Naive thymus-derived CD8-positive, alpha-beta T cell (primary cell): ENCODE measurements at places on chromosomes 6 and 20. TPM values are rescaled to one million over a fixed set of nuclear protein-coding genes. Genes with fewer than 3 reads are reported as not detected.

DNA sequence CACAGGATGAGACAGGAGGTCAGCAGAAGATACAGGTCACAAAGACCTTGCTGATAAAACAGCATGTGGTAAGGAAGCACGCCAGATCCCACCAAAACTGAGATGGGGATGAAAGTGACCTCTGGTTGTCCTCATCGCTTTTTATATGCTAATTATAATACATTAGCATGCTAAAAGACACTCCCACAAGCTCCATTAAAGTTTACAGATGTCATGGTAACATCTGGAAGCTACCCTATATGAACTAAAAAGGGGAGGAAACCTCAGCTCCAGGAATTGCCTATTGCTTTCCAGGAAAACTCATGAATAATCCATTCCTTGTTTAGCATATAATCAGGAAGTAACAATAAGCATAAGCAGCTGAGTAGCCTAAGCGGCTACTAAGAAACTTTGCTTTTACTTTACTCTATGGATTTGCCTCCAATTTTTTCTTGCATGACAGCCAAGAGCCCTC, 8.4 kb upstream of the RIN2 start:
- no peaks in the 10 kb centered on the region for H3K4me1 ChIP-seq
- H3K27me3 ChIP-seq = peaks cover 35% of the 10 kb centered on the region
- no peak overlapping the region for H3K4me3 ChIP-seq
- H3K27ac ChIP-seq = no peak overlapping the region
- H3K36me3 ChIP-seq = no peaks in the 10 kb centered on the region

DNA sequence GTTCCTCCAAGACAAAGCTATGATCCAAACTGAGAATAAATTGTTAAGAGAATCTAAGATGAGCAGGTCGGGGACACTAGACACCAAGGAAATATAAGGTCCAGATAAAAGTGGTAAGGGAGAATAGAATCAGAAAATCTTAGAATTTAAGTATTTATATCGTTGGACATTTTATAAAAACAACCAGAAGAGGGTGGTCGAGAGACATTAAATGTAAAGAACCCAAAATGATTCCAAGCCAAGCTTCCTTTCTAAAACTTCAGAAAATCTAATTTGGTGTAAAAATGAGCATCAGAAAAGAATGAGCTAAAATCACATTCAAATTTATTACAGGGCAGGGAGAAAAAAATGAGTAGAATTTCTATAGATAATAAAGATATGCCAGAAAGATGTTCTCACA, 97.8 kb upstream of the OGFRL1 start:
- no peak overlapping the region for H3K4me3 ChIP-seq
- H3K36me3 ChIP-seq = no peaks in the 10 kb centered on the region
- no peak overlapping the region for H3K27ac ChIP-seq
- H3K4me1 ChIP-seq = no peaks in the 10 kb centered on the region
- H3K27me3 ChIP-seq = peaks cover 4% of the 10 kb centered on the region

- no peak for DNase-seq
- no peak overlapping the region for H3K27ac ChIP-seq
- no peaks in the 10 kb centered on the region for H3K27me3 ChIP-seq
- H3K36me3 ChIP-seq = no peaks in the 10 kb centered on the region
- H3K4me1 ChIP-seq = peaks cover 10% of the 10 kb centered on the region
Observed at GRCh38 chr6:2108700-2109306, 136.6 kb downstream of the GMDS start.

DNA sequence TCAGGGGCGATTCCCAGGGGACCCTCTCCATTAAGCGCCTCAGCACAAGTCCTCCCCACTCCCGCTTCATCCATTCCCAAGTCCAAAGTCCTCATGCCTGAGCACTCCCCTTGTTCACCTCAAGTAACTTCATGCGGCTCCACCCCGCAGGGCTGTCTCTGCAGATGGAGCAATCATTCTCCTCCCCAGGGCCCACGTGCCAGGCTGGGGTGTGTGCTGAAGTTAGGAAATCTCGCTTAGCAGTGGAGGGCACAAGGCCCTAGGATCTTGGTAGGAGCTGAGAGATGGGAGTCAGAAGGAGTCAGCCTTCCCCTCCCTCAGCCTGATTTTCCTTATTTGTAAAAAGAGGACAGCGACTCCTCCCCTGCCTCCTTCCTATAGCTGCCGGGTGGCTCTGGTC, 3.5 kb downstream of the TGM3 start:
- H3K4me1 ChIP-seq = peaks cover 10% of the 10 kb centered on the region
- H3K36me3 ChIP-seq = peaks cover 2% of the 10 kb centered on the region
- H3K27ac ChIP-seq = no peak overlapping the region
- no peak for DNase-seq
- H3K27me3 ChIP-seq = peaks cover 38% of the 10 kb centered on the region

- no peak for DNase-seq
- no peaks in the 10 kb centered on the region for H3K27me3 ChIP-seq
- no peak overlapping the region for H3K27ac ChIP-seq
- no peak overlapping the region for H3K4me3 ChIP-seq
Observed at GRCh38 chr20:1561350-1561749, 3.8 kb upstream of the SIRPD start.

- no peak for DNase-seq
- H3K27ac ChIP-seq = no peak overlapping the region
- H3K36me3 ChIP-seq = peaks cover 3% of the 10 kb centered on the region
- peaks cover 3% of the 10 kb centered on the region for H3K27me3 ChIP-seq
- no peaks in the 10 kb centered on the region for H3K4me1 ChIP-seq
Observed at GRCh38 chr20:17762873-17763557, 63.2 kb downstream of the BANF2 start.

DNA sequence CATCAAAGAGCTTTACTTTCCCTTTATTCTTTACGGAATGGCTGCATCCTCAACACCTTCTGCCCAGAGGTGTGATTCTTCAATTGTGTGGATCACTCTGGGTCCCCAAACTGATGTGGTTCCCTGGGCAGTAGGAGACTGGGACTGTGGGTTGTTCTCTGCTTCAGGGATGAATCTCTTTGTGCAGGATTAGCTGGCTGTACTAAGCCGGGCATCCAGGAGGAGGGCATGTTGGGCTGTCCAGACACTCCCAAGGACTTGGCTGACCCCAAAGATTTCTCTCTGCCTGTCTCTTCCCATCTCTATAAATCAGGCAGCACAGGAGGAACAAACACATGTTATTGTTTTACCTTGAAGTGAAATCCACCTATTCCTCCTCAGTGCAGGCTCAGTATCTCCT, 15.3 kb downstream of the FARS2 start:
- no peak overlapping the region for H3K27ac ChIP-seq
- DNase-seq = no peak
- H3K4me1 ChIP-seq = peaks cover 31% of the 10 kb centered on the region
- H3K27me3 ChIP-seq = no peaks in the 10 kb centered on the region
- H3K4me3 ChIP-seq = no peak overlapping the region

DNA sequence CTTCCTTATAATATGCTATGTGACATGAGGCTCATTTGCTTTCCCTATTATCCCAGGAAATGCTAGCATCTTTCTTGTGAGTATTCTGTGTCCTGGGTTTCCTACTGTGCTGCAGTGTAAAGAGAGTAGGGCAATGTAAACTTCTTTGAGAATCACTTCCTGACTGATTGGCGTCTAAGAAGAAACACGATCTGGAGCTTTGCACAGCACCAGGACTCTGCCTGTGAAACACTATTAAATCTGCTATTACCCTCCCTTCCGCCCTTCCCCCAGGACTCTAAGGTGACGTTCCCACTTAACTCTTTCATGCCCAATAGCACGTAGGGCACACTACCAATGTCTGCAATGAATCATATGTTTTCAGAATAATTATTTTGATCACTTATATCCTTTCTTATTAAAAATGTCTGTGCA, 607.3 kb upstream of the CITED2 start:
- no peak overlapping the region for H3K27ac ChIP-seq
- peaks cover 5% of the 10 kb centered on the region for H3K27me3 ChIP-seq
- no peak overlapping the region for H3K4me3 ChIP-seq

- H3K4me1 ChIP-seq = no peaks in the 10 kb centered on the region
- DNase-seq = no peak
- H3K27ac ChIP-seq = no peak overlapping the region
- H3K4me3 ChIP-seq = no peak overlapping the region
- H3K27me3 ChIP-seq = no peaks in the 10 kb centered on the region
- H3K36me3 ChIP-seq = no peaks in the 10 kb centered on the region
Observed at GRCh38 chr6:124714728-124715127, 247.5 kb upstream of the RNF217 start.

DNA sequence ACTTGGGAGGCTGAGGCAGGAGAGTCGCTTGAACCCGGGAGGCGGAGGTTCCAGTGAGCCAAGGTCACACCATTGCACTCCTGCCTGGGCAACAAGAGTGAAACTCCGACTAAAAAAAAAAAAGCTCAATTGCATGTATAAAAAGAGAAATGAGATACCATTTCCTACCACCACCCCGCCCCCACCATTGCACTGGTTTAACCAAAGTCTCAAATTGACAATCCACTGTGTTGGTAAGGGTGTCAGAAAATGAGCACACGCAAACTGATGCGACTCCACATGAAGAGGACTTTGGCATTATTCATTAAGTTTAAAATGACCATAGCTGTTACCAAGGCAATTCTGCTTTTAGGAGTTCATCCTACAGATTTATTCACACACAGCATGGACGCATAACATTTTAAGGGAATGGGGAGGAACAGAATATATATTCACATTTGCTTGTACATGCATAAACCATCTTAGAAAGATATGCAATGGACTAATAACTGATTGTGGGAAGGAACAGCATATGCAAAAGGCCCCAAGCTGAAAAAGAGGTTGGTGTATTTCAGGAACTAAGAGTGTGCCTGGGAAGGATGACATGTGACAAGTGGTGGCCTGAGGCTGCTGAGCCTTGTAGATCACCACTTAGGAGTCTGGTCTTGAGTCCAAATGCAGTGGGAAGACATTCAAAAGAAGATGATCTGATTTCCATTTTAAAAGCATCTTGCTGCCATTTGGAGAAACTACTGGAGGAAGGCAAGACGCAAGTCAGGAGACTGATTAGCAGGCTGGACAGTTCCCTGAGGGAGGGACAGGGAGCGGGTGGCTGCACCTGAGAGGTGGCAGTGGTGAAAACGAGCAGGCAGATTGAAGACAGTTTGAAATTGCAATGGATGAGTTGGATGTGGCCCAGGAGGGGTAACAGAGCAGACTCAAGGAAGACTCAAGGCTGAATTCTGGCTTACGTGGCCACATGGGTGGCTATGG, 37.2 kb upstream of the PTPN1 start:
- H3K27ac ChIP-seq = no peak overlapping the region
- no peaks in the 10 kb centered on the region for H3K27me3 ChIP-seq
- no peaks in the 10 kb centered on the region for H3K36me3 ChIP-seq
- peaks cover 3% of the 10 kb centered on the region for H3K4me1 ChIP-seq

GRCh38 chr20:8940326-8940725, 128.6 kb upstream of the PLCB4 start:
- H3K27ac ChIP-seq = no peak overlapping the region
- no peaks in the 10 kb centered on the region for H3K36me3 ChIP-seq
- H3K27me3 ChIP-seq = no peaks in the 10 kb centered on the region
- no peaks in the 10 kb centered on the region for H3K4me1 ChIP-seq

DNA sequence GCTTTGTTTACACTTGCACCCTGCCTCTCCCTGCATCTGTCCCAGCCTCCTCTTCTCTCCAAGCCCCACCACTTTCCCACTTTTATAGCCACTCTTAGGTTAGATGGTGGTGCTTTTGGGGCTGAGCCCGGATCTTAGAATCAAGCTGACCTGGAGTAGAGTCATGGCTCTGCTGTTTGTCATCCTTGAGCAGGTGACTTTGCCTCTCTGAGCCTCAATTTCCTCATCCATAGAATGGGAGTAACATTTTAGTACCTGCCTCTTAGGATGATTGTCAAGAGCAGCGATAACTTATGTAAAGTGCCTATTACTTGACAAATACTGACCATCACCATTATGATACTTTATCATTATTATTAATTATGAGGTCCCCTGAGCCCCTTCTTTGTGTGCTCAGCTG, 48.2 kb downstream of the CPNE5 start:
- H3K36me3 ChIP-seq = no peaks in the 10 kb centered on the region
- no peak for DNase-seq
- H3K4me1 ChIP-seq = peaks cover 8% of the 10 kb centered on the region
- no peak overlapping the region for H3K27ac ChIP-seq

DNA sequence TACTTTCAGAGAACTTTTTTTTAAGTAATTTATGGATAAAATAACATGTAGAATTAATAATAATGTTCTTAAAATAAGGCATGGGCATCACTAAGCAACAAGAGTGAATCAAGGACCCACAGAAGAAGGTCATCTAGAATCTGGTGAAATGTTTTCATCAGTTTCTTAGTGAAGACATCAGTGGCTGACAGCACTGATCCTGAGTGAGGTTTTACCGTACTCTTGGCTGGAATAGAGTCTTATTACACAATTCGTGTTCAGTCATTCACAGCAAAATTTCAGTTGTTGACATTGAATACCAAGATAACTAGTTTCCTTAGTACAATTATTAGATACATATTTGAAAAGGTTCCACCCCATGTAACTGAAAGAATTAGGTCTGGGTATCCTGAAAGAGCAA, 140.4 kb downstream of the C6orf58 start:
- peaks cover 60% of the 10 kb centered on the region for H3K4me1 ChIP-seq
- no peak overlapping the region for H3K4me3 ChIP-seq
- no peaks in the 10 kb centered on the region for H3K27me3 ChIP-seq
- no peak overlapping the region for H3K27ac ChIP-seq

The UST gene
- 1.4 TPM for polyA plus RNA-seq

The CCDC170 gene
- polyA plus RNA-seq = not detected

The LPIN3 gene
- 0.15 TPM for polyA plus RNA-seq

The PGC gene
- not detected for polyA plus RNA-seq

The PSMB8 gene
- 350 TPM for polyA plus RNA-seq

The KIF13A gene
- polyA plus RNA-seq = not detected

The PHACTR1 gene
- 0.07 TPM for polyA plus RNA-seq

The SLC22A16 gene
- not detected for polyA plus RNA-seq

The TSHZ2 gene
- polyA plus RNA-seq = not detected

The ADGB gene
- polyA plus RNA-seq = not detected
